ENCODE measurements at places on chromosomes 13 and 19. TPM values are rescaled to one million over a fixed set of nuclear protein-coding genes. Genes with fewer than 3 reads are reported as not detected.

DNA sequence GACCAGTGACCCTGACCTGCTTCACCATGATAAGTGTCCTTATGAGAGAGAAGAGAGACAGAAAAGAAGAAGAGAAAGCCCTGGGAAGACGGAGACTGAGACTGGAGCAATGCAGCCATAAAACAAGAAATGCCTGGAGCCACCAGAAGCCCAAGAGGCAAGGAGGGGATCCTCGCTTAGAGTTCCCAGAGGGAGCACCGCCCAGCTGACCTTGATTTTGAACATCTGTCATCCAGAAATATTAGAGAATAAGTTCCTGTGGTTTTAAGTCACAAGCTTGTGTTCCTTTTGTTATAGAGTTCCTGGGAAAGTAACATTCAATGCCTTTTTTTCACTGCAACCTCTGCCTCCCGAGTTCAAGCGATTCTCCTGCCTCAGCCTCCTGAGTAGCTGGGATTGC is 20.2 kb downstream of the CERS1 start:
- no peak for DNase-seq

Gene ALOX5AP
- total RNA-seq, result 0.25 TPM

Gene APC2
- total RNA-seq, result 2.3 TPM

GRCh38 chr13:23098161-23098907 is 82.4 kb upstream of the SGCG start:
- DNase-seq, result no peak

DNA sequence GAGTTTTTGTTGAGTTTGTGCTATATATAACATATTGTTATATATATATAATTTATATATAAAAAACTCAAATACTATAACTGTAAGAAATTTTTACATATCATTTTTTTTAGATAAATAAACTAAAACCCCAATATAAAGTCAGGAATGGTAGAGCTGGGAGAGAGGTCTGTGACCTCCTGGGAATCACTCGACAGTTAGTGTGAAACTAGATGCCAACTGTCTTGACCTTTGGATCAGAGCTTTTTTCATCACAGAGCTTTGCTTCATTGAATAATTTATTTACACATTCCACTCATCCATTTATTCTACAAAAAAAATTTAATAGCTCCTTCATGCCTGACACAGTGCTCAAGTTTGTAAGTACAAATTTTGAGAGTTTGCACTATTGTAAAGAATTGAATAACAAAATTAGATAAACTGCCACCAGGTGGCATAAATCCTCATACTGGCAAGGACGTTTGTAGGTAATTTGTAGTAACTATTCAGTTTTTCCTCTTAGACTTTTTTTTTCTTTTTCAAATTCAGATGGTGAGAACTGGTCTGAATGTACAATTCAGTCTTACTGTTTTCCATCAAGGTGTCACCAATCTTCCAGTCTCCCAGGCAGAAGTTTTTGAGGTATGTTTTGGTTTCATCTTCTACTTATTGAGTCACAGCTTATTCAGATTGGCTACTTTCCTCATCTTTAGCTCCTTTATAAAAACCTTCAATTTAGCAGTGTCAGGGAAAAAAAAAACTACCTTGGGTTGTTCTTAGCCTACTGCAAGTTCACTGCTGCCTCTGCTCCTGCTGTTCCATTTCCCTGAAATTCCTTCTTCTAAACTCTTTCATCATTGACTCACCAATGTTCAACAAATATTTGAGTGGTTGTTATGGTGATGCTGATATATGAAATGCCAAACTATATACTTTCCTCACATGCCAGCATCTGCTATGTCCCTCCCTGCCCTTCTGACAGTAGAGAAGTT is 28.7 kb downstream of the LACC1 start:
- no peak for DNase-seq

DNA sequence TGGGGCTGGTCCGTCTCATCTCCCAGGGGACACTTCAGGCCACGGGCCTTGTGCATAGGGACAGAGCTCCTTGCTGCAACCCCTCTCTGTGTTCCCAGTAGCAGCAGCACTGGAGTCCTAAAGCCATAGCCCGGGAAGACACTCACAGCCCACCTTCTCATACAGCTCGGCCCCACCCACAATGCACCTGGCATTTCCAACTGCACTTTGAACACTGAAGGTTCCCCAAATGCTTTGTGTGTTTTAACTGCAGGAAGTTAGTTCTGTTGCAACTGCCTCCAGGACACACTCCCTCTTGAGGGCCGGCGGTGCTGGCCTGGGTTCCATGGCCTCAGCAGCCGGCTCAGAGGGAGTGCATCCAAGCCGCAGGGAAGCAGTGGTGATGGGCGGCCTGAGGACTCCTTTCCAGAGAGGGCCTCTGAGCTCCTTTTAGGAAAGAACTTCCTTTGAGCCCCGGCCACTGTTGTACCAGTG is 22.7 kb upstream of the TMEM255B start:
- DNase-seq, result no peak

DNA sequence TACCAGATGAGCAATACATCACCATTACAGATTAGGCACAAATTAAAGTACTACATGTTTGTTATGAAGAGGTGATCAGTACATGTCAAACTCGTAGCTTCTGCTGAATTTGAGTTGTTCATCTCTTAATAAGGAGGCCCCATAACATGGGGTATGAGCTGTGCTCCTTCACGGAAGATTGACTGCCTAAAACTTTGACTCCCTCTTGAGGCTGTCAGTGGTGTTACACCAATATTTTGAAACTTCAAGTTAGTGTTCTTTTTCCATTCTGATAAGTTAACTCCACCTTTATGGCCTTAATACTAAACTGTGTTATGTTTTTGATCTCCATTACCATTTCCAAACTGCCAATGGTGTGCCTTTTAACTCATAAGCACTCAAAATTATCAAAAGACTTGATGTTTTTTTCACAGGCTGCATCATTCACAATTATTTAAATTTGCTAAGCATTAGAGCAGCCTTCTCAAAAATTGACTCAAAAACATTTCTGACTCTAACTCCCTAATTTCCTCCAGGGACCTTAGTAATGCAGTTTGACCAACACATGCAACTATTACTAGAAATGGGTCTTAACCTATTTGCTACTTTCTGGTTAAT is 1591.5 kb downstream of the PCDH9 start:
- no peak for DNase-seq

Gene ADGRE1
- not detected for total RNA-seq

Gene FGF9
- total RNA-seq, result 20.9 TPM

- DNase-seq, result no peak
Measured at GRCh38 chr19:37988758-37989635, 82.0 kb downstream of the SIPA1L3 start.

- DNase-seq, result no peak
Measured at GRCh38 chr13:83905641-83906040, 23.4 kb upstream of the SLITRK1 start.

GRCh38 chr19:32828643-32829344 is 40.8 kb downstream of the SLC7A9 start:
- DNase-seq, result no peak

DNA sequence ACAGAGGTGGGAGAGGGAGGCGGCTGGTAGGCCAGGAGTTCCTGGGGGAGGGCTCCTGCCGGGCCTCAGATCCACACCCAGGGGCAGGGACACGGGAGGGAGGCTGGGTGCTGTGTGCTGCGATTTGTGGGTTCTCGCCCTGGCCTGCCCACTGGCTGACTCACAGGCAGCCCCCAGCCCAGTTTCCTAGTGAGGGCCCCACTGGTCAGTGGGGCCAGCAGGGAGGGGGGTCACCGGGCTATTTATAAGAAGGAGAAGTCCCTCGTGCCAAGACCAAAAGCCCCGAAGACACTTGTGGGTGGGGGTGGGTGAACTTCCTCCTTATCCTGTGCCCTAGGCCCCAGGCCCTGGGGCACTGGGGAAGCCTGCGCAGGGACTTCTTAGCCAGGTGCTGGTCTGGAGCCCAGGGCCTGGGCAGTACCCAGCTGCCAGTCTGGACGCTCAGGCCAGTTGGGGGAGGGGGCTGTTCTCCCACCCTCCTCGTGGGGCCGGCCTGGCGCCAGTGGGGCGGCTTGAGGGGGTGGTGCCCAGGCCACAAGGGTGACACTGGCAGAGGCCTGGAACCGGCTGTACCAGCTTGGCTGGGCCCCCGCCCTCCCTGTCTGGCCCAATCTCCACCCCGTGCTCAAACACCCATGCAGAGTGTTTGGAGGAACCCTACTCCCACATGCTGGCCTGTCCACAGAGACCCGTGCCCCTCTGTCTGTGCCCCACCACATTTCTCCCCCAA is 5.0 kb upstream of the JUNB start:
- no peak for DNase-seq

DNA sequence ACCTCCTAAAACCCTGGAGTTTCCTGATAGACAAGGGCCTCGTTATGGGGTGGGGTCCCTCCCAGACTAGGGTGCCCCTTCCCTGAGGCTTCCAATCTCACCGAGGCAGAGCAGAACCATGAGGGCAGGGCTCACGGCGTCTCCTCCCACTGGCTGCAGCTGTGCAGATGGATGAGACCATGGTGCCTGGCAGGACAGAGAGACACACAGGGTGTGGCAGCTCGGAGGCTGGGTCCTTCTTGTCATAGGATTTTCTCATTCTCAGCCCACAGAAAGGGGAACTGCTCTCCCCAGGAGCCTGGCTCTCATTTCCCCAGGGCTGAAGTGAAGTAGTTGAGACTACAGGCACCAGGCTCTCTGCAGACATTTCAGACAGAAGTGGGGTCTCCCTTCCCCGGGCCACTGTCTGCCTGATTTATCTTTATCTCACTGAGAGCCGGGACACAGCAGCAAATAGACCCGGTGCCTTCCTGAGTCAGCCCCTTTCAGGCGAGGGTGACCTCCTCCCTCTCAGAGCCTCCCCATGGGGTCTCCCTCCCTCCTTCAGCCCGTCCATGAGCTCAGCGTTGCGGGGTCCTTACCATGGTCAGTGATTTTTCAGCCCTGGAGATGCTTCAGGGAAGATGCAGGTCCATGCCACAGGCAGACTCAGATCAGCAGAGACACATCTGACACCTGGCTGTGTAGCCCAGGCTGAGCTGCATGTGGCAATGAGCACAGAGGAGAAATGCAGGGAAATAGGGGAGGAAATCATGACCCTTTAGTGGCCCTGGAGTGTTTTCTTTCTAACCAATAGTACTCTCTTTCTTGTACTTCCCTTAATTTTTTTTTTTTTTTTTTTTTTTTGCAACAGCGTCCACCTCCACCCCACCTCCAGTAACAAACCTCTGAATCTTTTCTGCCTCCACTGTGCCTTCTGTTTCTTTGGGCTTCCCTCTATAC is at the start of gene LILRA5:
LILRA5 (minus strand) TSS at position 731 of the 942 bp plus-strand sequence; CDS start at position 584, 147 bp downstream.
- no peak for DNase-seq
